Caco-2 (cell line): ENCODE measurements at places on chromosomes 7 and 10. TPM values are rescaled to one million over a fixed set of nuclear protein-coding genes. Genes with fewer than 3 reads are reported as not detected.
A peak's percentile ranks its signal among the peaks of the same experiment; 100 is the strongest.

GRCh38 chr7:115102738-115103137 lies 180.8 kb downstream of the MDFIC start:
- no peak overlapping the region for H3K4me3 ChIP-seq
- no peaks in the 10 kb centered on the region for H3K27me3 ChIP-seq
- no peak for DNase-seq
- no peak overlapping the region for H3K27ac ChIP-seq
- H3K4me1 ChIP-seq, result no peaks in the 10 kb centered on the region; the same call in none of the 2 replicates

GRCh38 chr7:126702242-126703016 lies 550.3 kb downstream of the GRM8 start:
- no peak overlapping the region for H3K4me3 ChIP-seq
- no peaks in the 10 kb centered on the region for H3K36me3 ChIP-seq
- DNase-seq, result no peak
- H3K4me1 ChIP-seq, result no peaks in the 10 kb centered on the region

- DNase-seq, result peak; percentile 87
- H3K27me3 ChIP-seq, result no peaks in the 10 kb centered on the region
- H3K27ac ChIP-seq, result peak overlapping the region; percentile 95
- no peaks in the 10 kb centered on the region for H3K36me3 ChIP-seq
- H3K4me3 ChIP-seq, result no peak overlapping the region
These were observed 138.1 kb upstream of the TCF7L2 start for GRCh38 chr10:112811741-112812551.

DNA sequence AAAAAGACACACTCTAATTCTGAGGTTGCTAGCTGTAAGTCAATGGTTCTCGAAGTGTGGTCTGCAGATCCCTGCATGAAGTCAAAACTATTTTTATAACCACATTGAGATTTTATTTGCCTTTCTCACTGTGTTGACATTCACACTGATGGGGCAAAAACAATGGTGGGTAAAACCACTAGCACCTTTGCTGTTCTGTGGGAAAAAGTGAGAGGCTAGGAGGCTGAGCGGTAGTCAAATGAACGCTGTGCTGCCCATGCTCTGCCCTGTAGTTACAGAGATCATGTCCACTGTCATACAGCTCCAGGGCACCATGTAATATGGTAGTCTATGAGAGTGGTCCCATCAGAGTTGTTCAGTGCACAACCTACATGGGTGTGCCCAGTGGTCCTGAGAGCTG lies 21.6 kb upstream of the PDCD4 start:
- DNase-seq, result no peak
- H3K4me3 ChIP-seq, result no peak overlapping the region
- H3K4me1 ChIP-seq, result peaks cover 24% of the 10 kb centered on the region
- no peaks in the 10 kb centered on the region for H3K27me3 ChIP-seq
- H3K36me3 ChIP-seq, result no peaks in the 10 kb centered on the region

- H3K4me1 ChIP-seq, result no peaks in the 10 kb centered on the region
- H3K27ac ChIP-seq, result no peak overlapping the region
- H3K36me3 ChIP-seq, result no peaks in the 10 kb centered on the region
- H3K27me3 ChIP-seq, result no peaks in the 10 kb centered on the region
- no peak overlapping the region for H3K4me3 ChIP-seq
These were observed 4.6 kb downstream of the CRYGN start for GRCh38 chr7:151435103-151435916.

- H3K27ac ChIP-seq, result no peak overlapping the region
- no peak overlapping the region for H3K4me3 ChIP-seq
- peaks cover 8% of the 10 kb centered on the region; the same call in 1 of the 2 replicates for H3K4me1 ChIP-seq
- DNase-seq, result no peak
- no peaks in the 10 kb centered on the region for H3K27me3 ChIP-seq
These were observed 202.8 kb upstream of the NOBOX start for GRCh38 chr7:144606261-144606660.

DNA sequence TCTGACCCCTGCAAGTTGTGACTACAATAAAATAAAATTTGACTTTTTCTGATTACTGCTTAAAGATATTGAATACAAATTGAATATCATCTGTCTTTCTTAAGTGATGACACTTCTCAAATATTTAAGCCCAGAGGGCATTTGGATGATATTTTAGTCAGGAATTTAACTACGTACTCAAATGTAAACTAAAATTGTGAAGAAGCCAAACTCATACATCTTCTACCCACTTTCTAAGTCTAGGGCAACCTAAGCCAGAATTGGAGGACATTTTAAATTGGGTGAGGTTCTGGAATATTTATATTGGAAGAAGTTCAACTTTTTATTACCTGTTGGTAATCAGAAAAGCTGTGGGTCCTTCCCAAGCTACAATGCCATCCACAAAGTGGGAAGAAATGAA lies 149.1 kb upstream of the WDR11 start:
- DNase-seq, result no peak
- H3K27me3 ChIP-seq, result no peaks in the 10 kb centered on the region; the same call in 1 of the 2 replicates
- no peak overlapping the region for H3K27ac ChIP-seq

DNA sequence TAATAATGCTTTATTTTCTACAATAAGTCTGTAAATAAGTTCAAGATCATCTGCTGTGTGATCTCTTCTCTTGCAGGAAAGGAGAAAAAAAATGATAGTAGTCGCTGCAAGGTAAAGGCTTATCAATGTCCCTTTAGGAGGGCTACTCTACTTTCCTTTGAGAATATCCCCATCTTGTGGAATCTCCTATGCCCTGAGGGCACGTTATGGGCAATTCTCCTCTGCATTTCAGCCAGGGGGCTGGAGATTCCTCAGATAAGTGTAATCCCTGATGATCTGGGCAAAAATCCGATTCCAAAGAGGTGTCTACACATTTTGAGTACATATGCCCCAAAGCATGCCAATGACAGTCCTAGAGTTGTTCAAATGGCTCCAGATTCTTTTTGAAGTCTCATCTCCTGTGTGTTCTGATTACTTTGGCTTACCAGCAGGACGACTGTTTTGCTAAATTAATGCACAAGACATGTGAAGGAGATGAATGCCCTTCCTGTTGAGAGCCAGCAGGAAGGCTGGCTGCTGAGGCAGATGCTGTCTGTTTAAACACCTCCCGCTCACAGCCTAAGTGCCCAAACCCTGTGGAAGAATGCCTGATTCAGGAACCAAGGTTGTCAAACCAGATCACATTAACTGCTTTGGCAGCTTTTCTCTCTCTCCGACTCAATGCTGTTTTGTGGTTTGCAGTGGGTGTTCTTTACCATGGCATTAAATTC lies 171.2 kb upstream of the COL1A2 start:
- no peak overlapping the region for H3K4me3 ChIP-seq
- no peaks in the 10 kb centered on the region for H3K27me3 ChIP-seq
- 0 out of 2 replicates have a peak, but pooled peaks cover 2% of the 10 kb centered on the region for H3K4me1 ChIP-seq
- H3K27ac ChIP-seq, result no peak overlapping the region
- peak; percentile 39 for DNase-seq

GRCh38 chr7:72170475-72170874 lies 241.7 kb downstream of the CALN1 start:
- H3K36me3 ChIP-seq, result no peaks in the 10 kb centered on the region
- no peaks in the 10 kb centered on the region for H3K27me3 ChIP-seq
- DNase-seq, result no peak
- no peak overlapping the region for H3K4me3 ChIP-seq
- H3K4me1 ChIP-seq, result no peaks in the 10 kb centered on the region
- H3K27ac ChIP-seq, result no peak overlapping the region

DNA sequence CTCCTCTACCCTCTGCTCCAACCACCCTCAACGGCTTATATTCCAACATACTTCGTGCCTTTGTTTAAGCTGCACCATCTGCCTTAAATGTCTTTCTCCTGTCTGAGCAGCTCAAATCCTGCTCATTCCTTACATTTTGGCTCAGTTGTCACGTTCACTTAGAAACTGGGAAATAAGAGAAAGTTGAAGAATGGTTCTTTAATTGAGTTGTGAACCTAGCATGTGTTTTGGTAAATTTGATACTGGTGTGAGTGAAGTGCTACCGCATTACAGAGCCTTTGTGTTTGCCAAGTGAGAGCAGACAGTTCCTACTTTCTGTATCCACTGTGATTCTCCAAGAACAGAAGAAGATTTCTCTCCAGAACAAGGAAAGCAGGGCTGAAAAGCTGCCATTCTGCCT lies 54.3 kb downstream of the EPDR1 start:
- no peak overlapping the region for H3K4me3 ChIP-seq
- no peaks in the 10 kb centered on the region for H3K27me3 ChIP-seq
- H3K4me1 ChIP-seq, result no peaks in the 10 kb centered on the region
- no peak for DNase-seq

DNA sequence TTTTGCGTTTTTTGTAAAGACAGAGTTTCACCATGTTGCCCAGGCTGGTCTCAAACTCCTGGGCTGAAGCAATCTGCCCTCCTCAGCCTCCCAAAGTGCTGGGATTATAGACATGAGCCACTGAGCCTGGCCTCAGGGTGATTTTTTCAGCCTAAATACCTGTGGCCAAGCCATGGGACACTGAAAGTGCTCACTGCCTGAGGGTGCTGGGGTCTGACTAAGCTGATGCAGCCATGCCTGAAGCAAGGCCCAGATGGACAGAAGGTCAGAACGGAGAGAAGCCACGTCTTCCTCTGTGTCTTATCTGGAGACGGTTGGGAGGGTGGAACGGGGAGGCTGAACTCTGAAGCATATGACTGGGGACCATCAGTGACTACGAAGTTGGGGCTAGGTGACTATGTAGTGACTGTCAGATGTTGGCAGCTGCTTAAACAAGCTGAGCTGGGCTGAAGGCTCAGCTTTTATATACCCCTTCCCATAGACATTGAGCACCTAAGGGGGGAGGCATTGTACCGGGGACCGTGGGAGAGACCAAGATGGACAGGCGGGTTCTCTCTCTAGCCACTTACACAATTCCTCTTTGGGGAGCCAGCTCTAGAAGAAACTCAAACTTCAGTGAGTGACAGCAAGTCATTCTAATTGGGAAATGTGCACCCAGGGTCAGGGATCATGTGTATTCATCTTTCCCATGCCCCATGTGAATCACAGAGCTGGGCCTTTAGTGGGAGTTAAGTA lies 73.3 kb upstream of the HABP2 start:
- H3K27me3 ChIP-seq, result no peaks in the 10 kb centered on the region
- H3K27ac ChIP-seq, result no peak overlapping the region
- H3K4me1 ChIP-seq, result no peaks in the 10 kb centered on the region
- no peak for DNase-seq

GRCh38 chr10:58239561-58240169 lies 28.0 kb downstream of the IPMK start:
- H3K36me3 ChIP-seq, result peaks cover 4% of the 10 kb centered on the region; the same call in 1 of the 2 replicates
- no peaks in the 10 kb centered on the region for H3K27me3 ChIP-seq
- H3K4me3 ChIP-seq, result no peak overlapping the region
- peaks cover 36% of the 10 kb centered on the region for H3K4me1 ChIP-seq

DNA sequence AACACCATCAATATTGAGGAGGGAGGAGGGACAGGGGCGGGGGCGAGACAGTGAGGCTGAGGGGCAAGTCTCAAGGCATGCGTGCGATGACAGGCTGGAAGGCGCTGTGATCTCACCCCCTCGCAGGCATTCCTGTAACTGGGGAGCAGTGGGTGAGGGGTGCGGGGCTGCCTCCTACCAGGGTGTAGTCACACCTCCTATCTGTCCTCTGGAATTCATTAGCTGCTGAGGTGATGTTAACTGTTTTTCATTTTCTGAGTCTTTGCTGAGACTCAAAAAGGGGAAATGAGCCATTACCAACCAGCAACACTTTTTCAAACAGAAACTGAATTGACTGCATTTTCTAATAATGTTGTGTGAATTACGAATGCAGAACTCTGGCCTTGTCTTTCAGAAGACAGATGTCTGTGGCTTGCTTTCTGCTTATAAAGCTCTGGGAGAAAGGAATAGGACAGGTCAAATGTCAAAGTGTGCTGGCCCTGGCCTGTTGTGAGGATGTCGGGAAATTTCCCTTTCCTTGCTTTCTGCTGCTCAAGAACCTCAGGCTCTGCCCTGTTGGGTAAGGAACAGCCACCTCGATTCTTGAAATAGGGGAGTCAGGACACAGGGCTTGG lies 23.7 kb upstream of the CDH23 start:
- no peak for DNase-seq
- H3K4me3 ChIP-seq, result no peak overlapping the region
- H3K27me3 ChIP-seq, result no peaks in the 10 kb centered on the region
- H3K27ac ChIP-seq, result no peak overlapping the region
- H3K36me3 ChIP-seq, result no peaks in the 10 kb centered on the region
- peaks cover 12% of the 10 kb centered on the region; the same call in 1 of the 2 replicates for H3K4me1 ChIP-seq

GRCh38 chr10:122391875-122392274 lies 17.4 kb downstream of the PLEKHA1 start:
- DNase-seq, result no peak
- no peak overlapping the region for H3K27ac ChIP-seq
- no peak overlapping the region for H3K4me3 ChIP-seq
- H3K36me3 ChIP-seq, result no peaks in the 10 kb centered on the region; the same call in 1 of the 2 replicates
- H3K4me1 ChIP-seq, result no peaks in the 10 kb centered on the region
- no peaks in the 10 kb centered on the region for H3K27me3 ChIP-seq

DNA sequence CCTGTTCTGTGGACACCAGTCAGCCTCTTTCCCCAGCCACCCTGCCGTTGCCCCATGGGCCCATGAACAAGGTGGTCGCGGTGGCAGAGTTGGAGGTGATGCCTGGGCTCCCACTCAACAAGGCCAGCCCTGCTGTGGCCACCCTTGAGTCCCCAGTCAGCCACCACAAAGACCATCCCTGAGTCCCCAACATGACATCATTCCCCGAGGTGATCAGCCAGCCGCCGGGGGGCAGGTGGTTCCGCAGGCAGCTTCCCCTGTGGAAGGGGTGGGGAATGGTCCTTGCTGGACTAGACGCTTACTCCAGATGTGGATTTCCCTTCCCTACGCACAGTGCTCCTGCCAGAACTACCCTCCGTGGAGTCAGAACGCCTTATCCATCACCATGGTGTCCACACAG lies 271.7 kb downstream of the PTPRN2 start:
- H3K27ac ChIP-seq, result no peak overlapping the region
- H3K36me3 ChIP-seq, result no peaks in the 10 kb centered on the region
- H3K4me1 ChIP-seq, result no peaks in the 10 kb centered on the region
- H3K4me3 ChIP-seq, result no peak overlapping the region
- no peaks in the 10 kb centered on the region for H3K27me3 ChIP-seq

DNA sequence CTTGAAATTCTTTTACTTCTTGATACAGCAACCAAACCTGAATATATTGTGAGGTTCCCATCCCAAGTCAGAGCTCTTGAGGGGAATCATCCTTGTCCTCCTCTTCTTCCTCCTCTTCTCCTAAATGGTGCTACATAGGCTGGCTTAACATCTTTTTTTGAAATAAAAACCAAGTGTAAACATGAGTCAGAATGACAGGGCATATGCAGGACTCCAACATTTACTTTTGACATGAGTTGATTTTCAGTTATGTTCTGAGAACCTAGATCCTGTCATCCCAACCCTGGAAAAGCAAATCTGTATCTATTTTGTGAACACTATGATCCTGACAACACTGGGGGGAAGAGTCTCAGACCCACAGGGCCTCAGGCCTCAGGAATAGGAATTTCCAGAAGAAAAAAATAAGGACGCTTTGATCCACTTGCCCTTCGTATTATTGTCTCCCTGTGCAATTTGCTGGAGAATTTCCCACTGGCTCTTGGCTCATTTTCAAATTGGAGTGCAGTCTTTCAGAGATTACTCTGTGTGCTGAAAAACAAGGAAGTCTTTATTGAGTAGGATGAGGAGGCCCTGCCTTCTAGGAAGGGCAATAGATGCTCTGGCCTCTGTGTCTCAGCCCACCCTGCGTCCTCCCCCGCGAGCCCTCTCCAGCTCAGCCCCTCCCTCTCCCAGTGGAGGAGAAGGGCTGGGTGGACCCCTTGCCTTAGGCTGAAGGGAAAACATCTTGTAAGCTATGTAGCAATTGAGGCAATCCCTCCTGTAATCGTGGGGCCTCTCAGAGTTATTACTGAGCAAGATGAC lies 121.6 kb downstream of the CREB5 start:
- H3K36me3 ChIP-seq, result no peaks in the 10 kb centered on the region
- no peak overlapping the region for H3K4me3 ChIP-seq
- H3K27ac ChIP-seq, result no peak overlapping the region
- H3K27me3 ChIP-seq, result no peaks in the 10 kb centered on the region
- DNase-seq, result no peak

Gene ASB10
- total RNA-seq, result not detected in 2 replicates

Gene SPDYE5
- total RNA-seq, result not detected in 2 replicates

Gene TMEM140
- 3.8 and 6.1 TPM in 2 replicates for total RNA-seq

Gene STK31
- 37.0 and 38.9 TPM in 2 replicates for total RNA-seq

Gene HOXA11
- 0.53 and 0.73 TPM in 2 replicates for total RNA-seq

Gene PCLO
- 3.8 and 4.1 TPM in 2 replicates for total RNA-seq
